ENCODE measurements at places on chromosomes 2 and 18.

DNA sequence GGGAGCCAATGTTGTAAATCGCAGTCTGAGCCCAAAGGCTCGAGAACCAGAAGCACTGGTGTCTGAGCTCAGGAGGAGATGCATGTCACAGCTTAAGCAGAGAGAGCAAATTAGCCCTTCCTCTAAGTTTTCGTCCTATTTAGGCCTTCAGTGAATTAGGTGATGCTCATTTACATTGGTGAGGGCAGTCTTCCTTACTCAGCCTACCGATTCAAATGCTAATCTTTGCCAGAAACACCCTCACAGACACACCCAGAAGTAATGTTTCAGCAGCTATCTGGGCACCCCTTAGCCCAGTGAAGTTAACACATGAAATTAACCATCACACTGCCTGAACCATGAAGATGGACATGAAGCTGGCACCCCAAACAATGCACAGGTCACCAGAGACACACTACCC is 385.1 kb downstream of the STK39 start:
- no peak for DNase-seq

GRCh38 chr18:71443706-71444480 is 1100.2 kb downstream of the CBLN2 start:
- DNase-seq = no peak

- DNase-seq = no peak
These were observed 6.9 kb downstream of the ITGB1BP1 start for GRCh38 chr2:9416267-9416961.

DNA sequence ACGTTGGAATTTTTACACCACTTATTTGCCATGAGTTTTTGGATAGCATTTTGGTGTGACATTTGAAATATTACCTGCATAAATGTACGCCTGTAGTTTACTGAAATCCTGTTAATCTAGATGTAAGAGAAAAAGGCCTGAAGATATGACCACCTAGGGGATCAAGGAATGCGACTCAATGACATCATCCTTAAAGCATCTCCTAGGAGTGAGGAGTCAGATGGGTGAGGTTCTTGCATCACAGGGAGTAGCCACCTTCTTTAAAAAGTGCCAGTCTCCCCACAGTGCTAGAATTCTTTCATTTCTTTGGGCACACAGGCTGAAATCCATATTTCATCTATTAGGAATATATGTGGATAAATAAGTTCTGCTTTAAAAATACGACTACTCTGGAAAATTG is 34.5 kb downstream of the ADCYAP1 start:
- DNase-seq = no peak

DNA sequence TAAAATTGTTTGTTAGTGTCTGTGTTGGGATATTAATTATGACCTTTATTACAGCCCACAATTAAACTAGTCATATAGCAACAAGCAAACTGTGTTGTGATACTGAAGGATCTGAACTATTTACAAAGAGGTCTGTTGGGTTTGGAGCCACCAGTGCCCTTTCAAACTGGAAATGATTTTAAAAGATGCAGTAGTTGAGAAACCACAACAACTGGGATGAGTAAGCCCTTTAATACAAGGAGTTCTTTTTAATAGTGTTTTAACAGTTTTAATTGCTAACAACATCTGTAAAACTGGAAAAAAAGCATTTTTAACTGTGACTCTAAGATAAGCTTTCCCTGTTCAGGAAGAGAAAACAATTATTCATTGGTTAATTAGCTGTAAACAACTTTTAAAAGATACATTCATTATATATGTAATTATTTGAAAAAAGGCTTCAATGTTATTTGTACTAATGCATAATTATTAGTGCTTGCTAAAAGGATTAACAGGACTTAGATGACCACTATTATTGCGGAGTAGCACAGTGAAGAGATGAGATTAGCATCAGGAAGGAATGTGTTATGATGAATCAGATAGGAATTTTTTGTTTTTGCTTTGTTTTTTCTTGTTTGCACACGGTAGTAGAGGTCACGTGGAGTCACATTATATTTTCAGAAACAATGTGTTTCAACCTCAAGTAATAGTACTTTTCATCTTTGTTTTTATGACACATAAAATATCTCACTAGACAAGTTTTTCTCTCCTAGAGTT is 392.7 kb upstream of the FANCL start:
- DNase-seq = no peak

- DNase-seq = no peak
These were observed 180.9 kb downstream of the ZBTB7C start for GRCh38 chr18:48228301-48228715.

- DNase-seq = peak; percentile 53
These were observed 34.4 kb downstream of the ITGA6 start for GRCh38 chr2:172461591-172462372.

All from NCI-H524 (cell line).